ENCODE measurements at places on chromosomes 4 and X.

DNA sequence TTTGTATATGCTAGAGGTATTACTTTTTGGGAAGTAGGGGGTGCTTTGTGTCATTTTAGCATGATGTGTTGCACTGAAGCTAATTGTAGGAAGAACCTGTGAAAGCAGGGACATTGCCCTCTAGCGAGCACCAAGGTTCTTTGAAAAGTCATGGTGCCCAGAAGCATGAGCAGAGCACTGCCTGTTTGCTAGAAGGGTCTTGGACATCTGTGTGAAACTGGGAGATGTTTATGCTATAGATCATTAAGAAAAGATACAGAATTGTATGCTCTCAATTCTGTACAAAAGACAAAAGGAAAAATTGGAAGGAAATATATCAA is 14.7 kb downstream of the GRPR start:
- DNase-seq = no peak

GRCh38 chr4:148015058-148015457 is 283.2 kb downstream of the ARHGAP10 start:
- DNase-seq = no peak

GRCh38 chr4:6710996-6711395 is 1.3 kb upstream of the MRFAP1L1 start:
- DNase-seq = no peak

GRCh38 chrX:52979568-52979967 is 21.2 kb upstream of the FAM156A start:
- no peak for DNase-seq

- no peak for DNase-seq
Measured at GRCh38 chrX:136162827-136163570, 15.7 kb downstream of the FHL1 start.

- DNase-seq = no peak
Measured at GRCh38 chrX:81414630-81415029, 212.7 kb downstream of the SH3BGRL start.
